ENCODE measurements at places on chromosomes 5 and 9. TPM values are rescaled to one million over a fixed set of nuclear protein-coding genes. Genes with fewer than 3 reads are reported as not detected.

Gene RABL6
- total RNA-seq = 98.4 TPM

DNA sequence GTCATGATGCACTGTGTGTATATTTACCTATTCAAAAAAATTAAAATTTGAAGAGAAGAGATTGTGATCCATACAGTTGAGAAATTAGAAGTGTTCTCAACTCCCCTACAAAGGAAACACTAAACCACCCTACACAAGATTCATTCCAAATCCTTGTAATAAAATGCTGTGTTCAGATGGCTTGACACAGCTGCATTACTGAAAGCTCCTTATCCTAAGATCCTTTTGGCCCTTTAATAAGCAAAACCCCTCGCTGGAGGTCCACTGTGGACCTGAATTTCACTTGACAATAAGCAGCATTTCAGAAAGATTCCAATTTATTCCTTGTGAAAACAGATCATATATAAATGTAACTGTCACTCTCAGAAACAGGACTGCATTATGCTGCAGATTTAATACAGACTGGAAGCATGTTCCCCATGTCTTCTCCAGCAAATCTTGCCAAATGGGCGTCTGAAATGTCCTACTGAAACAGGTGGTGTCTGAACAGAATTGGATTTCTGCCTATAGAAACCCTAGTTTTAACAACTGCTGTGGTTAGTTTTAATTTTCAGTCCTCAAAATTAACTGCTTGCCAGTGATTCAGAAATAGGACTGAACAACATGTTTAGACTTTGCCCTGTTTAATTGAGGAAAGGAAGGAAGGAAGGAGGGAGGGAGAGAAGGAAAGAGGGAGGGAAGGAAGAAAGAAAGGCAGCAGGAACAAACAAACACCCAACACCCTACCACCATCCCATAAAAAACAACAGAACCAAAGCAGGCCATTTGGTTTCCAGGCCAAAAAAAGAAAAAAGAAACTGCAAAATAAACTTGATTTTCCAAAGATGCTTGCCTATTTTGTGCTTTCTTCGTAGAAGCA is 179.6 kb downstream of the MLLT3 start:
- no peak for DNase-seq

DNA sequence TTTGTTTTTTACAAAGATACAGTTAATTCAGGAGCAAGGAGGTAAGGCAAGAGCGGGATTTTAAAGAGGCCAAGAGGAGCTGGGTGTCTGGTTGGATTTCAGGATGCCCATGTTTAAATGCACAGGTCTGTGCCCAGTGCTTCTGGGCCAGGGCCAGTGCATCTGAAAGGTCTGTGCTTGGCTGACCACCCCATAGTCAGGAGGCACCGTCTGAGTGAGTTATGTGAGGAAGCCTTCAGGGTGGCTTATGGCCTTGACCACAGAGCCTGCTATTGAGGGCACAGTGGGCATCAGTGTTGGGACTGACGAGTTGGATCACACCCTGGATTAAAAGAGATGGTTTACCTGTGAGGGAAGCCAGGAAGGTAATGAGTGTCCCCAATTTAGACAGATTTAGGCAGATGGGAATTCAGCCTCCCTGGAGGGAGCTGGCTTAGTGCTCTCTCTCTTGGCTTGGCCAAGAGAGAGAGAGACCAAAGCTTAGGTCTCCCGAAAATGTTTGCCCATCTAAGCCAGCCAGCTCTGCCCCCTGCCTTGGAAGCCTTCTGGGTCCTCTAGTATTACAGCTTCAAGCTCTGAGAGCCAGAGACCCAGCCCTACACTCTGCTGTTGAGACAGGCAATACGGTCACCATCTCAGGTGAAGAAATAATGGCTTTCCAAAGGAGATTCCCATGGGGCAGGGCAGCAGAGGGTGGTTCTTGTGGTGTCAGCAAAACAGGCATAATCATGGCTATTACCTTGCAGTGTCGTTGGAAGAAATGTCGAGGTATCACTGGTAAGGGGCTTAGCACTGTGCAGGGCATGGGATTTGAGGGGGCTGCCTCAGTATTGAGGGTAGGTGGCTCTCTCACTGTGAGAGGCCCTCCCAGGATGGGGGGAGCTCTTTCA is 68.6 kb downstream of the RGS3 start:
- DNase-seq = no peak

Gene PDE4D
- total RNA-seq = 89.1 TPM

Gene GRK6
- 140 TPM for total RNA-seq

GRCh38 chr5:56849671-56850070 is 34.3 kb downstream of the MAP3K1 start:
- DNase-seq = no peak

DNA sequence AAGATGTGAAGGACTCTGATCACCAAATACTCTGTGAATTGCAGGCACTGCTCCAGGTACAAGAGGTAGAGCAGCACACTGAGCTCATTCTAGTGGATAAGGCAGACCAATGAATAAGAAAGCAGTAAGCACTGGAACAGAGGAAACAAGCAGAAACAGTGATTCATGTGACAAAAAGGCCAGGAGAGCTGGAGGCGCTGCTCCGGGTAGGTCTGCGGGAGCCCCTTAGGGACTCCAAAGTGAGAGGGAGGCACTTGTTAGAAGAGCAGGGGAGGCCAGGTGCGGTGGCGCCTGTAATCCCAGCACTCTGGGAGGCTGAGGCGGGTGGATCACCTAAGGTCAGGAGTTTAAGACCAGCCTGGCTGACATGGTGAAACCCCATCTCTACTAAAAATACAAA is 231.6 kb upstream of the NFIL3 start:
- no peak for DNase-seq

GRCh38 chr5:132086277-132086794 is 12.7 kb downstream of the CSF2 start:
- no peak for DNase-seq

Gene CATSPER3
- 2.4 TPM for total RNA-seq

GRCh38 chr5:1214936-1215220 is 10.3 kb upstream of the SLC6A18 start:
- no peak for DNase-seq

- no peak for DNase-seq
Observed at GRCh38 chr5:124729720-124730359, 16.6 kb downstream of the ZNF608 start.

Gene REXO4
- total RNA-seq = 21.0 TPM

Gene FGF18
- 0.53 TPM for total RNA-seq

Gene FOXI1
- not detected for total RNA-seq

Gene POU5F2
- total RNA-seq = 5.0 TPM

Gene PCDHGA6
- 4.1 TPM for total RNA-seq

DNA sequence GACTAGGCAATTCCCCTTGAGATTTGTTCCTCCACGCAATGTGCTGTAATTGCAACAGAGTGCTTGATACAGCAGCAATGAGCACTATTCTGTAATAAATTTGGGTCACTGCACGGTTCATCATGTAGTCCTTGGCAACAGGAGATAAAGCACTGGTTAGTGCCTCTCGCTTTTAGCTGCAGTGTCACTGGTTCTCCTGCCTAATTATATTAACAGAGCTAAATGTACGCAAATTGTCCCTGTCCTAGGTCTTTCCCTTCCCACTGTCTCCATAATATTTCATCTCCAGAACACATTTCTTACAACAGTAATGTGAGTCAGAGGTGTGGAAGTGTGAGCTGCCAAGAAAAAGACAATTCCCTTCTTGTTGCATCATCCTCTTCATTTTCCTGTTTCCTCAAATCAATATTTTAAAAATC is 553.1 kb downstream of the ZNF608 start:
- DNase-seq = no peak

GRCh38 chr5:181207214-181207959 is 2.4 kb upstream of the TRIM7 start:
- peak; percentile 88 for DNase-seq

- DNase-seq = no peak
Observed at GRCh38 chr5:310941-311434, 10.5 kb upstream of the AHRR start.

DNA sequence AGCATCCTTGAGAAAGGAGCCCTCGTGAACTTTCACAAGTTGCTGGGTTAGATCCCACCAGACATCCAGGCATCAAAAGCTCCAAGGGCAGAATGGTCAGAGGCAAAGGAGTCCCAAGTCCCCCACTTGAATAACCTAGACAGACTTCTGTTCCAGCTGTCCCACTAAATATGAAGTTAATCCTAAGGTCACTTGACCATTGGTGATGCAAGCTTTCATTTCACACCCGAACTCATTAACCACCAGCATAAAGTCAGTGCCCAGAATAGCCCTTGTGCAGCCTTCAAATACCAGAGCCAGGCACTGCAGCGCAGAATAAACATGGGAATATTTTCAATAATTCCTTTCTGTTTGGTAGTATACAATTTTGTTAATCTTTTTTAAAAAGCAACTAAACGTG is 28.9 kb downstream of the OXCT1 start:
- no peak for DNase-seq

GRCh38 chr5:17415321-17415758 is 82.7 kb upstream of the TAF11L2 start:
- no peak for DNase-seq

Gene ZCCHC7
- 56.9 TPM for total RNA-seq

DNA sequence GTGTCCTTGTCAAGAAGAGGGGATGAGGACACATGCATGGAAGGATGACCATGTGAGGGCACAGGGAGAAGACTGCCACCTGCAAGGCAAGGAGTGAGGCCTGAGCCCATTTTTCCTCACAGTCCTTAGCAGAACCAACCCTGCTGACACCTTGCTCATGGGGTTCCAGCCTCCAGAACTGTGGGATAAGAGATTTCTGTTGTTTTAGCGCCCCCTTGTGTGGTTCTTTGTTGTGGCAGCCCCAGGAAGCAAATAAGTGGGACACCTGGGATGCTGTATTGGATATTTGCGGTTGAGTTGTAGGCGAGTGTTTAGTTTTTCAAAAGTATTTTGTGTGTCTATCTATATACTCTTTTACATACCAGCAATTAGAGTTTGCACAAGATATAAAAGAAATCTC is 206.4 kb downstream of the NXNL2 start:
- no peak for DNase-seq

Gene IL4
- total RNA-seq = not detected

Gene PCDHGB7
- 4.1 TPM for total RNA-seq

DNA sequence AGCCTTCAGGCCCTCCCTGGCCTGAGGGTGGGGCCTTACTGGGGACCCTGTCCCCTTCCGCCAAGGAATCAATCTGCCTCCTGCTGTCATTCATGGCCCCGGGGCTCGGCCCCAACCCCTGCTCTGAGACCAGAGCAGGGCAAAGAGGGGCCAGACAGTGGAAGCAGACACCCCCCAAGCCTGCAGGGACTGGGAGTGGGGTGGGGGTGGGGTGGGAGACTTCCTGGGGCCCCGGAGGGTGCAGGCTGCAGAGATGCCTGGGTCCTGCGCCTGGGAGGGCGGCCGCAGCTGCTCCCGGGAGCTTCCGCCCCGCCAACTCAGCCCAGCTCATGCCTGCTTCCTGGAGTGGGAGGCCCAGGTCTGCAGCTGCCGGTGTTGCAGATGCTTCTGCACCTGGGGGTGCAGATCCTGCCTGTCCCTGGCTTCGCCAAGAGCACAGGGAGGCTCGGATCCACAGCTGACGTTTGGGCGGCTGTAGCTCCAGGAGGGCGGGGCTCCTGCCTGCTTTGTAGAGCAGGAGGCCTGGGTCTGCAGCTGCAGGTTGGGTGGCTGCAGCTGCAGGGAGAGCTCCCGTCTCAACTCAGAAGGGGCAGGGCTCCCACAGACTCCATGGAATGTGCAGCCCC is 6.2 kb downstream of the KIF4B start:
- DNase-seq = no peak

DNA sequence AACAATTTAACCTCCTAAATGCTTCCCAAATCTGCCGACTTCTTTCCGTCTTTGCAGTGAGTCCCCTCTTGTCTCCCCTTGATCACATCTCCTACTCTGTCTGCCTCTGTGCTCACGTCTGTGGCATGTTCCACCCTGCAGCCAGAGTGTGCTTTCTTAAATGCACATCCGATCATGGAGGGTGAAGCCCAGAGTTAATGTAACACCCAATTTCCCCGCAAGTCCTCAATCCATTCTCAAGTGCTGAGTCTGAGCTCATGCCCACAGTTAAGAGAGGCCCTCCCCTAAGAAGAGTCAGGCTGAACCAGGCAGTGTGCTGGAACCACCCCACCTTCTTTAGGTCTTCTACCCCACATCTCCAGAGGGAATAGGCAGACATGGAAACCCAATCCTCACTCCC is 164.8 kb downstream of the EPB41L4A start:
- no peak for DNase-seq

Gene OR1J2
- total RNA-seq = not detected

Gene GABRA6
- total RNA-seq = not detected

GRCh38 chr9:111231801-111232580 is 98.0 kb downstream of the OR2K2 start:
- DNase-seq = no peak

DNA sequence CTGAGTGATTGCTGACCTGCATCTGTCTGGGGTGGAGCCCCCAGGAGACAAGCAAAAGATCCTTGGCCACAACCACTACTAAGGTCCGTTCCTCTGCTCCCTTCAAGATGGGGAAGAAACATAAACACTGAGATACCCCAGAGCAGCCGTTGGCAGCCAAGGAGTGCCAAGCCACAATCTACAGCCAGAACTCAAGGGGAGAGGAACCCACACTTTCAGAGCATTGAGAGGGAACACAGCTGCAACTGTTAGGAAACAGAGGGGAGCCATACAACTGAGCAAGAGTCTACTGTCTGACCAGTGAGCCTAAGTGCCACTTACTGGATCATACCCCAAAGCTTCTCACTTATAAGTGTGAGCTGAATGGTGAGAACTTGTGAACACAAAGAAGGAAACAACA is 44.6 kb upstream of the ADRB2 start:
- no peak for DNase-seq

GRCh38 chr5:65858316-65858715 is 68.1 kb upstream of the ERBIN start:
- no peak for DNase-seq

DNA sequence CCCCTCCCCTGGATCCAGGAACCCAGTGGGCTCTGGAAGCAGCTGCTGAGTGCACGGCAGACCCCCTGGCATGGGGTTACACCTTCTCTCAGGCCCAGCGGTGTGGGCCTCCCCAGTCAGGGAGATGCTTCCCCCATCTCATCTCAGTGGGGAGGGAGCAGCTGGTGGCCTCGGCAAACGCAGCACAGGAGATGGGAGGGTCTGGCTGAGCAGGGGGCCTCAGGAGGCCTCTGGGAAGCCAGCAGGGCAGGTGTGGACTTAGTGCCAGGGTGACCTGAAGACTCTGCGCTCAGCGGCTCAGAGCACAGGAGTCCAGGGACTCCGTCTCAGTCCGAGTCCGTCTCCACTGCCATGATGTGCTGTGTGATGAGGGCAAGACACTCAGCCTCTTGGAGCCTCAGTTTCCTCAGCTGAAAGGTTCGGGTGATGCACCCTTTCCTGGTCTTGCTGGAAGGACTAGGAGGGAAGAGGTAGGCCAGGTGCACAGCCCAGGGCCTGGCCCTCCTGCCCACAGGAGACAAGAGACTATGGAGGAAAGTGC is 100.6 kb downstream of the GTF3C4 start:
- DNase-seq = no peak

Data from Peyer's patch (tissue), 4 donors.